Kidney (tissue), 22 donors: ENCODE measurements at places on chromosomes 6 and 20. TPM values are rescaled to one million over a fixed set of nuclear protein-coding genes. Genes with fewer than 3 reads are reported as not detected.
A peak's percentile ranks its signal among the peaks of the same experiment; 100 is the strongest.

DNA sequence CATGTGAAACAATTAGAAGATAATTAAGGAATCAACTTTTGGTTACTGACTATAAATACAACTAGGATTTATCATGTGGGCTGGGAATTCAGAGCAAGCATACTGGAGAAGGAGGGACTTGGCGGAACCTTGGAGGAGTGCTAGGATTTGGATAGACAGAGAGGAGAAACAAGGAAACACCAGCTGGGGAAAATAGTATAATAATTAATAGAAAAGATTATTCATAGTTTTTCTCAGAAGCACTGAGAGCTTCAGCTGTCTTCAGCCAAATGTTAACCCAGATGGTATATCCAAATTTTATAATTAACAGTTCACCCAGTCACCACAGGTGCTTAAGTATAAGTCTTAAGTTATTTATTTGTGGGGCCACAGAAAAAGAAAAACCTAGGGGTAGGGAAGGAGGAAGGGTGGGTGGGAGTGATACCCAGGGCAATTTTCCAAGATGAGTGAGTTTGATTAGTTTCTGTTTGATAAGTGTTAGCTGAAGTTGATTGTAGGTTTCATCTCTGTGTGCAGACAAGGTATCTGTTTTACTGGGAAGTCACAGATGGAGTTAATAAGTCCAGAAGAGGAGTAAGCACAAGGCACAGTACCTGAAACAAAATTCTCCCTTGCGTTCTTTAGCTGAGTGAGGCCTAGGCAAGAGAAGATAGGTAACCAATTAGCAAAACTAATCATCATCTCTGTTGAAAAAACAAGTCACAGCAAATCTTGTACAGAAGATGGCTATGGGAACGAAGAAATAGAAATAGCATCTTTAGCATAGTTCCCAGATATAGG, 175.5 kb downstream of the TFAP2B start:
- DNase-seq: no peak
- H3K4me3 ChIP-seq: no peak overlapping the region
- no peaks in the 10 kb centered on the region for H3K4me1 ChIP-seq

DNA sequence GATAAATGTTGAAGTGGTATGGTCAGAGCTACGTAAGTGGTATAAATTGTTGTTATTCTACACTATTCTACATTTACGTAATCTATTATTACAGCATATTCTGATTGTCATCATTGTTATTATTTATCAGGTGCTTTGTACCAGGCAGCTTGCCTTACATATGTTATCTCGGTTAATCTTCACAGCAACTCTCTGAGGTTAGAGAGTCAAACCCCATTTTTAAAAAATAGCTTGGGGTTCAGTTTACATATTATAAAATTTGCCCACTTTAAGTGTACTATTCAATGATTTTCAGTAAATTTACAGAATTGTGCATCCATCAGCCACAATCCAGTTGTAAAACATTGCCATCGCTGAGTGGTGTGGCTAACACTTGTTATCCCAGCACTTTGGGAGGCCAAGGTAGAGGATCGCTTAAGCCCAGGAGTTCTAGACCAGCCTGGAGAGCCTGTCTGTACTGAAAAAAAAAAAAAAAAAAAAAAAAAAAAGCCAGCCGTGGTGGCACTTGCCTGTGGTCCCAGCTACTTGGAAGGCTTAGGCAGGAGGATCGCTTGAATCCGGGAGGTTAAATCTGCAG, 35.5 kb downstream of the PPP1R16B start:
- H3K4me3 ChIP-seq: no peak overlapping the region
- no peak overlapping the region for H3K27ac ChIP-seq
- no peaks in the 10 kb centered on the region for H3K4me1 ChIP-seq

DNA sequence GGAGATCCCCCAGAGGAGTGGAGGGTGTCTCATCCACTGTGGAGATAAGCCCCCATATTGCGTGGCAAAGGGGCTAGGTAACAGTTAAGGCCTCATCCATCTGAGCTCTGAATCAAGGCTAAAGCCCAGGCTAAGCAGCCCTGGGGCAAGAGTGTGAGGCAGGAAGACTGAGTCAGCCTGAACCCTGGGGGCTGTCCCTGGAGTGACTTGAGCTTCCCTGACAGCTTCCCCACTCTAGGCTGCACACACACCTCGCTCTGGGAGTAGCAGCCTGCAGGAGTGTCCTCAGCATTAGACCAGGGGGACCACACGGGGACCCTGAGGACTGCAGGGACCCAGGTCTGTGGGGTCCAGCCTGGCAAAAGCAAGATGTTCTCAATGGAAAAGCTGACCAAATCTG, 27.9 kb downstream of the UBD start:
- no peak overlapping the region for H3K27ac ChIP-seq
- DNase-seq: no peak
- no peak overlapping the region for H3K4me3 ChIP-seq
- no peaks in the 10 kb centered on the region for H3K36me3 ChIP-seq
- H3K4me1 ChIP-seq: no peaks in the 10 kb centered on the region

DNA sequence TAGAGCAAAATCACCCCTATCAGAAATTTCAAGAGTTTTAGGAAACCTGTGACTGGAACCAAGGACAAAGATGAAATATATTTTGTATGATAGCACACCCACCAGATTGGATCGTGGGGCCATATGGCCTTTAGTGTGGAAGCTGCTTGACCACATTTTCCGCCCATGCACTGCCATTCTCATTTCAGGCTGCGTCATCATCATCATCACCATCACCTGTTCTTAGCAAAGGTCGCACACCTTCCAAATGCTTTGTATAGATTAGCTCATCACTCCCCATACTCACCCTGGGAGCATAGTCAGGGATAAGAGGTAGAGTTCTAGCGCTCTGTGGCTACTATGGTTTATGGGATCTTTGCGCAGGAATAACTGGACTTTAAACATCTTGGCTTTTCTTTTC, 185.7 kb downstream of the MTHFD1L start:
- no peak overlapping the region for H3K27ac ChIP-seq

DNA sequence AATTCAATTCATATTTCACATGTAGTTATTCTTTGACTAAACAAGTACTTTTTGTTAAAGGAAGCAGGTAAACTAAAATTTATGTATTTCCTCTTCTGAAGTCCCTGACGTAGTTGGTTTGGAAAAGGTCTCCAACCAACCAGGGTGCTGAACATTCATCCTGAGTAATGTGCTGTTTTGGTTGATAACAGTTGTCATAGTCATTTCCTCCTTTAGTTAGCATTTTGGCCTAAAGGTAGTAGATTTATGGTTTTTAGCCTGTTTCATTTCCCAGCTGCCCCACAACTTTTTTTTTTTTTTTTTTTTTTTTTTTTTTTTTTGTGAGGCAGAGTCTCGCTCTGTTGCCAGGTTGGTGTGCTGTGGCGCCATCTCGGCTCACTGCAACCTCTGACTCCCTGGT, 382.8 kb upstream of the FLRT3 start:
- DNase-seq: peak; percentile 14
- no peaks in the 10 kb centered on the region for H3K36me3 ChIP-seq
- no peaks in the 10 kb centered on the region for H3K4me1 ChIP-seq
- H3K4me3 ChIP-seq: no peak overlapping the region
- no peaks in the 10 kb centered on the region for H3K27me3 ChIP-seq

GRCh38 chr6:64113704-64114103, 478.1 kb downstream of the PHF3 start:
- no peaks in the 10 kb centered on the region for H3K36me3 ChIP-seq
- no peak overlapping the region for H3K27ac ChIP-seq
- DNase-seq: peak; percentile 19
- no peaks in the 10 kb centered on the region for H3K27me3 ChIP-seq
- H3K4me3 ChIP-seq: no peak overlapping the region

DNA sequence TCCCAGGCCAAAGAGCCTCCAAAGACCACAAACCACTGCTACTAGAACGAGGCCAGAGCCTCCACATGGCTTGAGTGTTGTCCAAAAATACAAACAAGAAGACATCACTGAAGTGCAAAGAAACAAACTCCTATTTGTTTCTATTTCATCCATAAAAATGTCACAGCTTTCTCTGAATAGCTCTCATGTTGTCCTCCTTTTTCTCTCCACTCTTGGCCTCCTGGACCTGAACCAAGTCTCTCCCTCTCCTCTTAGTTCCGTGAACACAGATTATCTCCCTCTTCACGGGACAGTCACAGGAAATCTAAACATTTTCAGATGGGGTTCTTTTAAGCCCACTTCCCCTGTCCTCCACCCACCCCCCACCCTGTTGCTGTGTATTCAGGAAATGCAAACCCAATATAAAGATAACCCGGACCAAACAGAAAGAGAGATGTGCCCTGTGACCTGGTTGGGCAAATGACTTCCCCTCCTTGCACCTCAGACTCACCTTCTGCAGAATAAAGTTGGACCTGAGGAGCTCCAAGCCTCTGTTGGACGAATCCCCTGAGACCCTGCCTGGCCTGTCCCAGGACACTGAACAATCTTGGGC, 75.8 kb upstream of the MRPS10 start:
- H3K27me3 ChIP-seq: no peaks in the 10 kb centered on the region
- H3K4me1 ChIP-seq: no peaks in the 10 kb centered on the region
- H3K36me3 ChIP-seq: no peaks in the 10 kb centered on the region
- no peak overlapping the region for H3K27ac ChIP-seq

GRCh38 chr6:15628499-15629131, 34.2 kb downstream of the DTNBP1 start:
- no peak overlapping the region for H3K27ac ChIP-seq
- H3K27me3 ChIP-seq: no peaks in the 10 kb centered on the region
- DNase-seq: no peak
- H3K4me3 ChIP-seq: no peak overlapping the region
- H3K36me3 ChIP-seq: no peaks in the 10 kb centered on the region

GRCh38 chr20:53639647-53640440, 46.2 kb upstream of the ZNF217 start:
- H3K4me1 ChIP-seq: peaks cover 7% of the 10 kb centered on the region
- no peak for DNase-seq
- no peaks in the 10 kb centered on the region for H3K27me3 ChIP-seq
- H3K27ac ChIP-seq: no peak overlapping the region
- no peaks in the 10 kb centered on the region for H3K36me3 ChIP-seq

The TREML1 gene
- total RNA-seq: 1.0 TPM

The SCRT2 gene
- not detected for total RNA-seq

The TNXB gene
- 88.2 TPM for total RNA-seq

The SEMG1 gene
- total RNA-seq: not detected
